ELR (cell line): ENCODE measurements at places on chromosomes 5 and 9.

DNA sequence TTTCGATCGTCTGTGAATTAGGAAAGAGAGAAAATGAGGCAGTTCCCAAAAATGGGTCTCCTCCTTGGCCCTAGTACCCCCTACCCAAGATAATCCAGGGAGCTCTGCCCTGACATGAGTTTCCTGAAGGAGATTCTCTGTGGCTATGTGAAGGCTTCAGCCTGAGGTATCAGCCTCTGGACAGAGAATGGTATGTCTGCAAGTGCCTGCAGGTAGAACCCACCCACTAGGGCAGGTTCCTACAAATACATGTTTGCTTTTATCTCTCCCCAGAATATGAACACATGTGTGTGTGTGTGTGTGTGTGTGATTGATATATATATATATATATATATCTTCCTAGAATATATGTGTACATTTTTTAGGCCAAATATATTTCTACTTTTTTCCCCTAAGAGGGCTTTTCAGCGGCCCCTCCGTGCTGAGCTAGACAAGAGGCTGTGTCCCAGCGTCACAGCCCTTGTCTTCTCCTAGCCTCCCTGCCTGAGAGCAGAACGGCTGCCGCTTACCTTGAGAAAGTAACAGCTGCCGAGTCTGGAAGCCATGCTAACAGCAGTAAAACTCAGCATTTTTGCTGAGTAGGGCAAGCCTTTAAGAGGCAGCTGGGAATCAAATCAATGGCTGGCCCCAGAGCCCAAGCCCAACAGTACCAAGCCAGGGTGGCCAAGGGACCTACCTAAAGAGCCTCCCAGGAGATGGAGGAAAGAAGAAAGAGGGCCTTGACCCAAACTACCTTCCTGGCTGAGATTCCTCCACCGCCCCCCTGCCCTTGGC lies 2.1 kb downstream of the BRINP1 start:
- no peak for DNase-seq

DNA sequence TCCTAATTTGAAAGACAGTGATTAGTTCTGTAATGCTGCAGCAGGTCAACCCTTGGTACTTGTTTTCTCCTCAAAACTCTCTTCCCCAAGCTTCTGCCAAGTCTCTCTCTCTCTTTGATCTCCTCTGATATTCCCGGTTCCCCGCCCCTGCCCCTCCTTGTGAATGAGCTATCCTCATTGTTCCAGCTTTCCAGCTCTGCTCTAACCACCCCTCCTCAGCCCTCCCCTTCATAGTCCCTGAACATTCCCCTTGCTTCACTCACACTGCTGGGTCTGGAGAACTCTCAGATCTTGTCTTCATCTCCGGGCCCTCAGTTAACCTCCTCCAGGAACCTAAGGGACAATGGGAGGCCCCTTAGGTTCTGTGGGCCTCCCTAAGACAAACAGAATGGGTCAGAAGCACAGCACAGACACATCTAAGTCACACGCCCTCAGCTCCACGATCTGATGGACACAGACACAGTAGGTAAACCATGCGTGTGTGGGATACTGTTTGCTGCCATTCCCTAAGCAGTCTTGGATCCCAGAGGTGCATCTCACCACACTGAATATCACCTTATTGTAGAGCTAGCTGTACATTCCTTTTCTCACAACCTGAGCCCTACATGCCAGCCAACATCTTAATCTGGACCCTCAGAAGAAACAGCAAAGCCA lies 17.4 kb upstream of the LARP1 start:
- DNase-seq = no peak

GRCh38 chr5:71809446-71809845 lies 90.4 kb downstream of the CARTPT start:
- DNase-seq = no peak

DNA sequence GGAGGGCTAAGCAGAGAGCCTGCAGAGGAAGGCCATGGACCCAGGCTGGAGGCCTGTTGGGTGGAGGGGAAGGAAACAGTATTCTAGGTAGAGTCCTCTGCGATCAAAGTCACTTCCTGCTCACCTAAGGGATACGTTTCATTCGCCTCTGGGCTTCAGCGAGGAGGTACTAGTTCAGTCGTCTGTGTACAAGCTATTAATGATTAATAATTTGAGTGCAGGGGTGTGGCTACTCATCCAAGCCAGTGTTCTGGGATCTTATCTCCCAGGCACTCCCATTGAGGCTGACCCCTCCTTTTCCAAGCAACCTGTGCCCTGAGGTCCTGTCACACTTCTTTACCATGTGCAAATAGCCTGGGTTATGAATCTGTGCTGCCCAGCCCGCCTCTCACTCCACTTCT lies 25.2 kb downstream of the RALGPS1 start:
- no peak for DNase-seq

DNA sequence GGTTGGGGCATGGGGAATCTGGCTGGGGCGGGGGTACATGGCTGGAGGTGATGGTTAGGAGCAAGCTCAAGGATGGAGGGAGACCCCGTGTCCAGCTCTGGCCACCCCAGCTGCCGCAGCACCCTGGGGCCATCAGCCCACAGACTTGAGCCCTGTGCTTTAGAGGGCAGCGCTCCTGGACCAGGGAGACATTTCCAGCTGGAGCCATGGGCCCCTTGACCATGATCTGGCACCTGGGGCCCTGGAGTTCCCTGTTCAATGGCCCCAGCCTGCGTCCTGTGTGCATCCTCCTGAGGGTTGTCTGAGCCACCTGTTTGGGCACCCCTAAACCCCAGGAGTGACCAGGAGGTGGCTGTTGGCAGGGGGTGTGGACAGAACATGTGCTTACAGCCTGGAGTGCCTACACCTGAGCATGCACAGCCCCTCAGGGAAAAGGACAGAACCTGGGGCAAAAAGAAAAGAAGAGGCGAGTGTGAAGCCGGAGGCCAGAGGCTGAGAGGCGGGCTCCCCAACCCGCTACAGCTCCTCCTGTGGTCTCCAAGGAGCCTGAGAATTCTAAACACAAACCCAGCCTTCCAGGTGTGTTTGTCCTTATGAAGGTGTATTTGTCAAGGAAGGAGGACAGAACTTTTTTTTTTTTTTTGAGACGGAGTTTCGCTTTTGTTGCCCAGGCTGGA lies 126.7 kb downstream of the C9orf50 start:
- DNase-seq = no peak
